ENCODE measurements at places on chromosomes 11 and 22. TPM values are rescaled to one million over a fixed set of nuclear protein-coding genes. Genes with fewer than 3 reads are reported as not detected.

SCO2 gene
- total RNA-seq, result 3.1 TPM

JAML gene
- total RNA-seq, result 8.9 TPM

MS4A6A gene
- 63.1 TPM for total RNA-seq

DNA sequence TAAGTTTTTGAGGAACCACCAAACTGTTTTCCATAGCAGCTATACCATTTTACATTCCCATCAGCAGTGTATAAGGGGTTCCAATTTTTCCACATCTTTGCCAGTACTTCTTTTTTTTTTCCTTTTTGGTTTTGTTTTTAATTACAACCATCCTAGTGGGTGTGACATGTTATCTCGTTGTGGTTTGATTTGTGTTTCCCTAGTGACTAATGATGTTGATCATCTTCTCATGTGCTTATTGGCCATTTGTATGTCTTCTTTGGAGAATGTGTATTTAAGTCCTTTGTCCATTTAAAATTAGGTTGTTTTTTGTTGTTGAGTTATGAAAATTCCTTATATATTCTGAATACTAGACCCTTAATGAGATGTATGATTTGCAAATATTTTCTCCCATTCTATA lies 59.3 kb downstream of the STIM1 start:
- DNase-seq, result no peak

MS4A8 gene
- not detected for total RNA-seq

GRCh38 chr11:26867286-26867685 lies 126.6 kb upstream of the FIBIN start:
- DNase-seq, result no peak

- DNase-seq, result no peak
Measured at GRCh38 chr11:24413391-24413790, 83.5 kb upstream of the LUZP2 start.

DNA sequence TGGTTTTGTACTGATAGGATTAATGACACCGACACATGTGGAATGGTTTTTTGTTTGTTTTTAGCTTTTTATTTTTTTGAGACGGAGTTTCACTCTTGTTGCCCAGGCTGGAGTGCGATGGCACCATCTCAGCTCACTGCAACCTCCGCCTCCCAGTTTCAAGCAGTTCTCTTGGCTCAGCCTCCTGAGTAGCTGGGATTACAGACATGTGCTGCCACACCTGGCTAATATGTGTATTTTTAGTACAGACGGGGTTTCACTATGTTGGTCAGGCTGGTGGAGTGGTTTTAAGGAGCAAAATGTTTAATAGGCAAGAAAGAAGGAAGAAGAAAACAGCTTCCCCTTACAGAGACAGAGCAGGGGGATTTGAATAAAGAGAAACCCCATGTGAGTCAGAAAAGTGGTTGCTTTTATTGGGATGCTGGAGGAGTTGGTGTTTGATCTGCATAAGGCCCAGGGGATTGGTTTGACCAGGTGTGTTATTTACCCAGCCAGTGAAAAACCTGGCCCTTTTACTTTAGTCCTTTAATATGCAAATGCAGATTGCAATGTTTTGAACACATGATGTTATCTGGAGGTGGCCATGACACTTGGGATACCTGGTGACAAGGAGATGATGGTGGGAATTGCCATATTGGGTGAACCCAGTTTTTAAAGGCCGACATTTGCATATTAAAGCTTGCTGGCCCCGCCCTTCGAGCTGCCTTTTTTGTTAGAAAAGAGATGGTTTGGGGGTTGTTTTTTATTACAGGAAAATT lies 24.3 kb downstream of the SUSD2 start:
- no peak for DNase-seq

DNA sequence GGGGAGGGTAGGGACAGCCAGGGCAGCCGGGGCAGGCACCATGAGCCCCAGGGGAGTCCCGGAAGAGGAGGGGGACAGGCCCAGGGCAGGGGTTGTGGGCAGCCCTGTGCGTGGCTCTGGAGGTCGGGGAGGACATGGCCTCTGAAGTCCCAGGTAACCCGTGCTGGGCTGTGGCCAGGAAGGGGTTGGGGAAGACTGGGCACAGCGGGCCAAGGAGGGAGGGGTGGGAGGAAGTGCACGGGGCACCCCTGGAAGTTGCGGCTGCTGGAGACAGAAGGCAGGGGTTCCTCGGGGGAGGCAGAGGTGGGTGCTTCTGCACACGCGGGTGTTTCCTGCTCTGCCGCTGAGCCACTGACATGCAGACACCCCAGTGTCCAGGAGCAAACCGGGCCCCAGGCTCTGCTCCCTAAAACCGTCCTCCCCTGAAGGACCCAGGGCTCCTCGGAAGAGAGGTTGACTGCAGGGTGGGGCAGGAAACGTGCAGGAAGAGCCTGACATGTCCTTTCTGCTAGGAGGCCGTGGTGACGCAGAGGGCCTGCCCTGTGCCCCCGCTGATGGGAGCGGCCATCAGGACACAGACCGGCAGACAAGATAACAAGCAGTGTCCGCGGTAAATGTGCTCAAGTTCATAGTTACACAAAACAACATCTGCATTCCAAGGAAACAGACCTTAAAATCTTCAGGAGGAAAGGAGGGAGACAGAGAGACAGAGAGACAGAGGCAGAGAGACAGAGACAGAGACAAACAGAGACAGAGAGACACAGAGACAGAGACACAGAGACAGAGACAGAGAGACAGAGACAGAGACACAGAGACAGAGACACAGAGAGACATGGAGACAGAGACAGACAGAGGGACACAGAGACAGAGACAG lies 5.7 kb downstream of the TNNI2 start:
- no peak for DNase-seq

CNGA4 gene
- total RNA-seq, result not detected

DNA sequence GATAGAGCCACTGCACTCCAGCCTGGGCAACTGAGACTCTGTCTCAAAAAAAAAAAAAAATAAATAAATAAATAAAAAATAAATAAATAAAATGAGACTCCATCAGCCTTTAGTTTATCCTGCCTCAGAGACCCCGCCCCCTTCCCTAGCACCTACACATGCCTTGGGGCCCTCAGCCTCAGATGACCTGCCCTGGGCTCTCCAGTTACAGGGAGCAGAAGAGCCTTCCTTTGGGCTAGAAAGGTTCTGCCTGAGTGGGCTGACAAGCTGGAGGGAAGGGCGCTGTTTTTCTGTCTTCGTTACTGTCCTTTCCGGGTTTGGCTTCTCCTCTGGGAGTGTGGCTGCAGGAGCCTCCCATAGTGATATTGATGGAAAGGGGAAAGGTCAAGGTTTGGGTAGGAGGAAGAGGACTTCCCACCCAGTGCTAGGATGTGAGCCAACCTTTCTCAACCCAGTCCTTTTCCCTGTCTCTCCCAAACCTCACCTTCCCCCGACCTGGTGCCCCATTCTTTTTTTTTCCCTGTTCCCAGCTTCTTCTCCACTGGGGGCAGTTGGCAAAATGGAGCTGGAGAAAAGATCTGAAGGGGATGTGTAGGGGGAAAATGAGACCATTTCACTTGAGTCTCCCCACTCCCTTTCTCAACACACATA lies 1.5 kb upstream of the SF3B2 start:
- DNase-seq, result no peak

DNA sequence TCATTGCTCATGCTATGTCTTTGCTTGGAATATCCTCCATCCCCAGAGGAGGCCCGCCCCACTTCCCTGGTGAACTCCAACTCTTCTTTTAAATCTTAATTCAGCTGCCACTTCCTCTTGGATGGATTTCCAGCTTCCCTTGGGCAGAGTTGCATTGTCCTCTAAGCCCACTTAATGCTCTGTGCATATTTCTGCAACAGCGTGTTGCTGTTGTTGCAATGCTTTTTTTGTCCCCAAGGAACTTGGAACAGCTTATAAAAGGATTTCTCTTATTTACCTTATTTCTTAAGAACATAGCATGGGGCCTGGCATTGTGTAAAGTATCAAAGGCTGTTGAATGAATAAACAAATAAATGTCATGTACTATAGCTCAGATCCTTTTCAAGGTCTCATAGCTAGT lies 507.4 kb downstream of the METTL15 start:
- no peak for DNase-seq

ART1 gene
- not detected for total RNA-seq

CHRM1 gene
- not detected for total RNA-seq

MRGPRX3 gene
- not detected for total RNA-seq

GRCh38 chr22:49382451-49382735 lies 445.3 kb downstream of the BRD1 start:
- DNase-seq, result no peak

- no peak for DNase-seq
Measured at GRCh38 chr11:123187248-123187647, 7.8 kb downstream of the CLMP start.

KDM4D gene
- under 0.01 TPM for total RNA-seq

GRCh38 chr11:34464591-34465051 lies 25.9 kb downstream of the CAT start:
- DNase-seq, result no peak

C22orf23 gene
- total RNA-seq, result not detected

- DNase-seq, result no peak
Measured at GRCh38 chr11:120307476-120307875, 17.6 kb upstream of the TLCD5 start.

GRCh38 chr11:73999581-74000306 lies 9.1 kb downstream of the UCP3 start:
- DNase-seq, result no peak

CHRNA10 gene
- 1.9 TPM for total RNA-seq

DNA sequence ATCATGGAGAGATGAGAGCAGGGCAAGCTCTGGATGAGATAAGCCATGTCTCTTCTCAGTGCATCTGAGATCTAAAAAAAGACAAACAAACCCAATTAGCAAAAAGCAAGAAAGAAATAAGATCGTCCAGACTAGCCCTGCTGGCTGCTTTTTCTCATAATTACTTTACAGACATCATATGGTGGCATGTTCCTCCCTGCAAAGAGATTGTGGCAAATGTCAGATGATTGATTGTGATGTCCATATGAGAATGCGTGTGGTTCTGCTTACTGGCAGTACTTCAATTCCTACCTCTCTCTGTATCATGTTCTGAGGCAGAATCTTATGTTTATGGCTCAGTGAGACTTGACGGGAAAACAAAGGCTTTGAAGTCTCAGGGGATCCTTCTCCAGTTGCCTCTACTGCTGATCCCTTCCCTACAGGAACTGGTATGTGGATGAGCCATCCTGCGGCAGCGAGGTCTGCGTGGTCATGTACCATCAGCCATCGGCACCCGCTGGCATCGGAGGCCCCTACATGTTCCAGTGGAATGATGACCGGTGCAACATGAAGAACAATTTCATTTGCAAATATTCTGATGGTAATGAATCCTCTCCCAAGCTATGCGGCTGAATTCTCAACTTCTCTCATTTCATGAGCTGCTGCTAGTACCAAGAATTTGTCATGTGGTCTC lies 8.8 kb downstream of the LAYN start:
- DNase-seq, result peak; percentile 90

DNA sequence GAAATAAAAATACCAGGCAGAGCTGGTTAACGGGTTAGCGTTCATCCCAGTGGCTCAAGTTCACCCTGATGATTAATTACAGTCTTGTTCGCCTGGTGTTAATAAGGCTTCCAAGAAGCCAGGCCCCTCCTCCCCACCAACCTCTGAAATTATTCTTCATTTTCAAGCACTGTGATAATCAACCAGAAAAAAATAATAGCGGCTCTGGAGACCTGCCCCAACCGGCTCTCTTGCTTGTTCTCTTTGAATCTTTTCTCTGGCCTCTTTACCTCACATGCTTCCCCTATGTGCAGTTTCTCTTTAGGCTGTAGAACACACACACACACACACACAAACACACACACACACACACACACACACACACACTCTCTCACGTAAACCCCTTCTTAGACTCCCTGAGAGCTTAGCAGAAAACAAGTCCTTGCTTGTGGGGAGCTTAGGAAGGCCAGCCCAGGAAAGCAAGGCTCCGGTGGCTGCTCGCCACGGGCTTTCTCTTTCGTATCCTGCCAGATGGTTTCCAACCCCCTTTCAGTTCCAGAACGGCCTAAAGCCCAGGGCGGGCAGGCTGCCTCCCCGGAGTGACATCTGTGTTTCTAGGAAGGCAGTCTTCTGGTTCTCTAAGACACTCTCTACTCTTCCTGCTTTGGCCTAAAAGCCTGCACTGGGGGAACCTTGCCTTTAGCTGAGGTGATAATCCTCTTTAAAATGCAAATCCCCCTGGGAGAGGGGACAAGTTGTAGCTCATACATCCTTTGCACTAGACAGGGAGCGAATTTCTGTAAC lies 106.4 kb upstream of the SESN3 start:
- peak; percentile 92 for DNase-seq

- no peak for DNase-seq
Measured at GRCh38 chr11:14288189-14288935, 70.6 kb downstream of the RRAS2 start.

DNA sequence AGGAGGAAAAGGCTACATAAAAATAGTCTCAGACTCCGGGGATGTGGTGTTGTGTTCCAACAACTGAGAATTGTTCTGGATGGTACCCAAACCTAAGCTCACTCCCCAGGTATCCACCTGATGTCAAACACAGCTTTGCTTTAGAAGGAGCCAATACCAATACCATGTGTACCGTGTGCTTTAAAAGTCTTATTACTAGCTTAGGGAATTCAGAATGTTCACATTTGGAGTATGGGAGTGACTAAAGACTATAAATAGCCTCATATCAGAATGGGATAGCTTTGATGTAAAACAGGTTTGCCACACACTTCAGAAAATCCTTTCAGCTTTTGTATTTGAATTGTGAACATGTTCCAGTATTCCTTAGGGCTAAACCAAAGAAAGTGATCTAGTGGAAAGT lies 248.7 kb upstream of the ARHGAP42 start:
- no peak for DNase-seq

GUCY1A2 gene
- 7.7 TPM for total RNA-seq

- DNase-seq, result no peak
Measured at GRCh38 chr11:1411301-1411700, 21.6 kb downstream of the BRSK2 start.

DNA sequence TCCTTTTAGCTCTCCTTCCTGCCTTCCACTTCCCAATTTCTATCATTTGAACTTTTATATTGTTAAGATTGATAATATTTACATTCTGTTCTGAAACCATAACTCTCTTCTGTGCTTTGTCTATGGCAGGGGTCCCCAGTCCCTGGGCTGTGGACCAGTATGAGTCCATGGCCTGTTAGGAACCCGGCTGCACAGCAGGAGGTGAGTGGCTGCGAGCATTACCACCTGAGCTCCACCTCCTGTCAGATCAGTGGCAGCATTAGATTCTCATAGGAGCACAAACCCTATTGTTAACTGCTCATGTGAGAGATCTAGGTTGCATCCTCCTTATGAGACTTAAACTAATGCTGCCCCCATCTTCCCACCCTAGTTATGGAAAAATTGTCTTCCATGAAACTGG lies 48.4 kb upstream of the HEPHL1 start:
- DNase-seq, result peak; percentile 26

DNA sequence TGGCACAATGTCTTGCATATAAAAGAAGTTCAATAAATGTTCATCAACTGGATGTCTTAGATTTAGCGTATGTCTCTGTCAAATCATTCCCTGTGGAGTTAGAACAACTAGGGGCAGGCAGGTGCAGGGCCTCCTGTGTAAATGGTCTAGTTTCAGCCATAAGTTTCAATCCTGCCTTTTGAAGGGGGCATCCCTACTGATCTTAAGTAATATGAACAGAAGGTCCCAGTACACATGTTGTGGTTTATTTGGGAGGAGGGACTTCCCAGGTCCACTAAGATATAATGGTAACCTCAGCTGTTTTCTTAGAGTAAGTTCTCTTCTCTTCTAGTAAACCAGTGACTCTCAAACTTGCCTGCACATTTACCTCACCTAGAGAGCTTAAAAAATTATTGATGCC lies 19.8 kb downstream of the TTC12 start:
- DNase-seq, result peak; percentile 39

- no peak for DNase-seq
Measured at GRCh38 chr11:58965246-58965985, 26.1 kb downstream of the GLYATL1 start.

GRCh38 chr22:33431300-33431699 lies 373.1 kb upstream of the SYN3 start:
- DNase-seq, result no peak

Data from esophagus muscularis mucosa (tissue), 4 donors.